ENCODE measurements at places on chromosomes 7 and 10. TPM values are rescaled to one million over a fixed set of nuclear protein-coding genes. Genes with fewer than 3 reads are reported as not detected.

Gene ANKRD7
- 4.2 TPM for total RNA-seq

Gene ADIRF
- not detected for total RNA-seq

Gene OSBPL3
- 17.1 TPM for total RNA-seq

Gene HTR5A
- not detected for total RNA-seq

Gene PDE1C
- not detected for total RNA-seq

Gene OR2A1
- total RNA-seq: 0.60 TPM

Gene EPO
- total RNA-seq: not detected

Gene SPDYE6
- not detected for total RNA-seq

Gene AKR1B15
- total RNA-seq: not detected

Gene C7orf57
- total RNA-seq: not detected

Gene FANK1
- 0.83 TPM for total RNA-seq

Gene ITGB1
- 282 TPM for total RNA-seq

Gene TMEM184A
- not detected for total RNA-seq

Gene XRCC2
- total RNA-seq: 28.5 TPM

All from A673 (cell line).